ENCODE measurements at places on chromosomes 6 and 20.
A peak's percentile ranks its signal among the peaks of the same experiment; 100 is the strongest.

GRCh38 chr20:53032046-53032445, 59.9 kb downstream of the TSHZ2 start:
- DNase-seq, result no peak

- DNase-seq, result no peak
Measured at GRCh38 chr20:38252292-38253288, 7.9 kb downstream of the KIAA1755 start.

DNA sequence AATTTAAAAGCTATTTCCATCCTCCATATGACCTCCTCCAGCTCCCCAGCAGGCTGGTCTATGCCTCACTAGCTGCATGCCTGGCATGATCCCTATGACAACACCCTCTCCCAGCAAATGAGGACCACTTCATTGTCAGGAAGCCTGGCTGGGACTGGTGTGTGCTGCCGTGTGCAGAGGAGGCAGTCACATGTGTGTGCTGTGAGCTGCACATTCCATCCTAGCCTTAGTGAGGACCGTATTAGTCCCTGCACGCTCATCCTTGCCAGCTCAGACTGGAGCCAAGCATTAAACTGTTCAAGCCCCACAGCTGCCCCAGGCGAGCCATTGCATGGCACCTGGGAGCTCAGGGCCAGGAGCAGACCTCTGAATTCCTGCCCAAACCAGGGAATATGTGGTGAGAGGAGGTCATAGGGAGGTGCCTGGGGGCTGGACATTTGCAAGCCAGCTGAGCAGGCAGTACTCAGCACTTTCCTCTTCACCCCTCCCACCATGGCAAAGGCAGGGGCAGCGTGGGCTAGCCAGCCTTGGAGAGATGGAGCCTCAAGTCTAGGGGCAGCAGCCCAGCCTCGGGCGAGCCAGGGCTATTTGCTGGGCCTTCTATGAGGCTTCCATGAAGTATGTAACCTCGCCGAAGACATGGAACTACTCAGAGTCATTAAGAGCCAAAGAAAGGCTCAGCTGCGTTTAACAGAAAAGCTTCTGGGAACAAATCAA, 8.7 kb upstream of the CCN5 start:
- no peak for DNase-seq

DNA sequence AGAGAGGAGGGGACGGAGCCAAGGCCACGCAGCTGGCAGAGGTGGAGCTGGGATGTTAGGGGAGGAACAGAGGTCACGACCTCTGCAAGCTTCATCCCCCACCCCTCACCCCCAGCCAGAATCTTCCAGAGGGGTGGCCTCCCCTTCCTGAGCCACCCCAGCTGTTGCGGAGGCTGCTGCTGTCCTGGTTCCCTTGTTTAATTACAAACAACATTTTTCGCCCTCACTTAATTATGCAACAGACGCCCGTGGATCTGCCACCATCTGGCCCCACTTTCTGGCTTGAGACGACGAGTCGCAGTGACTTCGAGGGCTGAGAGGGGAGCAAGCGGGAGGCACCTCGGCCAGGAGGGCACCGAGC, 153.7 kb upstream of the PTPN1 start:
- no peak for DNase-seq

DNA sequence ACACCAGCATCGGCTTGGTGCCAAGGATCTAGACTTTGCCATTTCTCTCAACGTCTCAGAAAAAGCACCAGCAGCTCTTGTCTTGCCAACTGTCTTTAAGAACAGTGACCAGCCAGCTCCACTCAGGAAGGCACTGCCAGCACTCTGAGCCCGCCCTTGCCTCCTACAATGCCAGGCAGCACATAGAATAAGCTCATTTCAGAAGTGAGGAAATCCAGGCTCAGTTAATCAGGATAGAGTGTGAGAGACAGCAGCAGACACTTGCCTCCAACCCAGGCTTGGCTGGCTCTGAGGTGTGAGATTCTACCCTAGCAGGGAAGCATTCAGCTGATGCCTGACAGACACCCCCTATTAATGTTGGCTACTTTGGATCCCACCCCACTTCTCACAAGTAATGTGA, 4.3 kb upstream of the SYNDIG1 start:
- DNase-seq, result no peak

- DNase-seq, result no peak
Measured at GRCh38 chr6:13762611-13763441, 51.2 kb upstream of the RANBP9 start.

DNA sequence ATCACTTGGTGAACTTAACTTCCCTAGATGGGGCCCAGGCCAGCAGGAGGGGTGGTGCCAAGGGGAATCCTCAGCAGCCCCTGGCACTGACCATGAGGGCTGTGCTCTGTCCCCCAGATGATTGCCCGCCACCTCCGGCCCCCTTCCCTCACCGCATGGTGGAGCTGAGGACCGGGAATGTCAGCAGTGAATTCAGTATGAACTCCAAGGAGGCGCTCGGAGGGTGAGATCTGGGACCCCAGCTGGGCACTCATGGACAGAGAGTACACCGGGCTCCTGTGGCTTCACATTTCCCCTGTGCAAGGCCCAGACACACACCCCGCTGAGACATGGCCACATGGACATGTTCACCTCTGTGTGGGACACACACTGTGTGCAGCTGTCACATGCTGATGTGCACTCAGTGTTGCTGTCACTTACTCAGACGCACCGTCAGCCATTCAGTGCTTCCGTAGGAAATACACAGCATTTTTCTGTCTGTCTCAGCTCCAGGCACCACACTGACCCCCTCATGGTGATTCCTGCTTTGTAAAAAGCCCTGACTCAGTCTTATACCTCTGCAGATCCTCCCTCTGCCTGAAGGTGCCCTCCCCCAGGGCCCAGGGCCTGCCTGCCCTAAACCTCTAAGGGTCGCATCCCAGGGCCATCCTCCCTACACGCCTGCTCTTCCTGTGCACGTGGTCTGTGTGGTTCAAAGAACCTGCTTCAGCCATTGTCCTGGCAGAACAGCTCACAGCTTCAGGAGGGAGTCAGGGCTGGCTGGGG, 4.4 kb downstream of the MYLK2 start:
- no peak for DNase-seq

- DNase-seq, result no peak
Measured at GRCh38 chr20:52152921-52153320, 38.7 kb downstream of the ZFP64 start.

- no peak for DNase-seq
Measured at GRCh38 chr6:167079853-167080297, 43.0 kb upstream of the CCR6 start.

DNA sequence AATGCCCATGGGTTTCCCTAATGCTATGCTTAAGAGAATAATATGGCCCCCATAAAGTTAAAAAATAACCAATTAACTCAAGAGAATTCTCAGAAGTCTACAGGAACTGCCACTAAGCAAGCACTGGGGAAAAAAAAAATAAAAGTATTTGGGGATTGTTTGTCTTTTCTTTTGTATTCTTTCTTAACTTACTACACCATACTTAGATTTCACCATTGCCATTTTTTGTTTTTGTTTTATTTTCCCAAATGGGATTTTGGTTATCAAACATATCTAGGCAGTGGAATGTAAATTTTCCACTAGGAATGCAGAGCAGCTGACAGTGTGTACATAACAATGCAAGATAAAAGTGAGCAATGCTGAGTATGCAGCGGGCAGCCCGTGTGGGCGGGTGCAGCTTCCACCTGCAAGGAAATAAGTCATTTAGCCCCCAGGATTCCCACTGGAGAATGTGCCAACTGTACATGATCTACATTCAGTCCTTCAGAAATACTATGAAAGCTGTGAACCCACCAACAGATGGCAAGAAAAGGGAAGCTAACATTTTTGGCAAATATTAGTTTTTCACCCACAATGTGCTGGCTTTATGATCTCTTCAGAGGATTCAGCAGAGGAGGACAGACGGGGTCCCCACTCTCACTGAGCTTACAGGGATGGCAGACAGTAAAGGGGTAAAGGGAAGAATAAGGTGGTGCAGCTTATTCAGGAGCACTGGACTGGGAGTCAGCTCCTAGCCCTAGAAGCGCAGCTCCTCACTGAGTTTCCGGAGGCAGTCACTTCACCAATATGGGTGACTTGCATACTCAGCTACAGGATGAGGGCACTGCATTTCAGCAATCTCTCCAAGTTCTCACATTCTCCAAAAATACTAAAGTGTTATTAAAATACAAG, 44.4 kb downstream of the DCDC2 start:
- DNase-seq, result peak; percentile 82

GRCh38 chr6:98831057-98831958, 3.1 kb upstream of the POU3F2 start:
- no peak for DNase-seq

GRCh38 chr20:2313316-2313715, 17.5 kb downstream of the TGM3 start:
- DNase-seq, result no peak

- DNase-seq, result no peak
Measured at GRCh38 chr6:10404799-10405512, 9.9 kb downstream of the TFAP2A start.

Data from A172 (cell line).